ENCODE measurements at places on chromosomes 6 and 20. TPM values are rescaled to one million over a fixed set of nuclear protein-coding genes. Genes with fewer than 3 reads are reported as not detected.

DNA sequence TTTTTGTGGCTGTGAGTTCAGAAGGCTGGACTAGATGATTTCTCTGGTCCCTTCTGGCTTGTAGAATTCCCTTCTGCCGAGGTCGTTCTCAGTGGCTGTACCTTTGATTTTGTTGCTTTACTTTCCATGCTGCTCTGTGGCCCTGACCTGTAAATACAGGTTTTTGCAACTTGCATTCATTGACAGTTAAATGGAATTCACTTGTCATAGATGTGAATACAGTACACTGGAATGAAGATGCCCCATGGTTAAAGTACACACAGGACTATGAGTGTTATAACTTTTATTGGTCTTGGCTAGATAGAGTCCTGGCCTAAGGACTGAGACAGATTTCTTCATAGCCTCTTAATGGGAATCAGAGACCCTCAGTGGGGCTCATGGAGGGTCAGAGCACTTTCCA lies 12.9 kb upstream of the EFCAB8 start:
- no peak for DNase-seq

GRCh38 chr6:131787766-131788712 lies 19.8 kb upstream of the ENPP1 start:
- no peak for DNase-seq

DNA sequence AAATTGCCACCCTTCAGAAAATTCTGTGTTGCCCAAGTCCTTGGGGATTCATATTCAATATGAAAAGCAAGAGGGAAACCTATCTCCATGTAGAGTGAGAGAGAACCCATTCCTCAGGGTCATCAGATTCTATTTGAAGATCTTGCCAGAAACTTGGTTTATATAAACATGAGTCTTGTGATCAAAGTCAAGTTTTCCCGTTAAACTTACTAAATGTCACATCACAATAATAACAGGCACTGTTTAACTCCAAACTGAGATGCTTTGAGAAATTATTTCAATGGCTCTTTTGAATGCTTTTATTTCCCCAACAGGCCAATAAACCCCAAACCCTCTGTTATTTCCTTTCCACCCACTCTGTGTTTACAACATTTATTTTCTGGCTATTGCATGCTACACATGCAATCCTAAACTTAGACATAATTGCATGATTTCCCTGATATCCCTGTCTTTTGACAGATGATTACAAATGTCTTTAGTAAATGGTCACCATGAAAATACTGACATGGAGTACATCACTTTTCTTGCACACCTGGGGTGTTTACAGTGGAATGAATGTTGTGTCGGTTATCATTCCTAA lies 31.1 kb upstream of the SSTR4 start:
- DNase-seq: no peak

GRCh38 chr6:57313711-57314471 lies 3.5 kb upstream of the PRIM2 start:
- DNase-seq: no peak

- DNase-seq: no peak
Observed at GRCh38 chr20:53910351-53911002, 159.9 kb downstream of the BCAS1 start.

MAP7 gene
- 0.48 TPM for total RNA-seq

OR2J3 gene
- total RNA-seq: not detected

TAAR8 gene
- total RNA-seq: not detected

TMEM74B gene
- total RNA-seq: 3.5 TPM

CLPSL1 gene
- total RNA-seq: not detected
